ENCODE measurements at places on chromosomes 1 and 21.

DNA sequence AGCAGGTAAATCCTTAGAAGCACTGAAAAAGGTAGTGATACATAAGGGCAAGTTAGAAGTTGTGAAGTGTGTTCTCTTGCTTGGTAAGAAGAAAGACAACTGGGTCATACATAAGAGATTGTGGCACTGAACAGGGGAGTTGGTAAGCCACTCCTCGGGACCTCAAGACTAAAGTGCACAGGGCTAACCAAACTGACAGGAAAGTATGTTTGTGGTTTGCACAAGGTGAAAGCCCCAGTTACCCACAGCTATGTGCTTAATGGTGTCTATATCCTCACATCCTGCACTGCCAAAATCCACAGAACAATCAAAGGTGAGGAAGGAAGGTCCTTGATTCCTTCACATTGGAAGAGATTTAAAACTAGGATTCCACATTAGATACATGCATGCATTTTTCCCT lies 276.5 kb downstream of the DNM3 start:
- no peak for DNase-seq

DNA sequence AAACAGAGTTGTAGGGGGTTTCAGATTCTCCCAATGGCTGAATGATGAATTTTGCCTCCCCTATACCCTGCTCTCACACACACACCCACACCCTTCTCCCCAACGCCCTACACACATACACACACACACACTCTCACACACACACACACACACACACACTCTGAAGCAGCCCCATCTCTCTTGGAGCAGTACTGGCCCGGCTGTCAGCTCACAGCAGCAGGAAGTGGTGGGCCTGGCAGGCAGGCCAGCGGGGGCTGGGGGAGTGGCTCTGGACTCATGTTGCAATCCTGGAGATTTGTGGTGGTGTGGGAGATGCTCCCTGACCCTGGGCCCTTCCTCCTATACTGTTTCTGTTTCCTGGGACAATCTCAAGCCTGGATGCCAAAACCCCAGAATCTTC lies 2.2 kb downstream of the IKBKE start:
- DNase-seq, result no peak

- no peak for DNase-seq
Measured at GRCh38 chr1:201264072-201264471, 19.2 kb upstream of the PKP1 start.

GRCh38 chr1:212628813-212629415 lies 20.4 kb downstream of the ATF3 start:
- DNase-seq, result no peak

DNA sequence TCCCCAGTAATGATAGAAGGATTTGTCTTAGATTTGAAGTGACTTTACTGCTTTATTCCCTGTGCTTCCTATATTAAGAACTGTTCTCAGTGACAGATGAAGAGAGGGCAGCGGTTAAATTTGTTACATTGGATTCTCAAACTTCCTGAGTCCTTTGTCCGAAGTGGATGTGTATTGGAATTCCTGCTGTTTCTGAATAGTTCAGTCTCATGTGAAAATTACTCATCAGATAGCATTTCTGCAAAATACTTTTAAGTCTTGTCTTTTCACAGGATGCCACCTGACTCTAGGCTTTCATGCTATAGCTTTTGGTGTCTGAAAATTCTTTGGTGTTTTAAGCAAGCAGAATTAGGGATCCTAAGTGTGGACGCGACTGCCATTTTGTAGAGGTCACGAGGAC lies 83.6 kb downstream of the PRDM2 start:
- no peak for DNase-seq

DNA sequence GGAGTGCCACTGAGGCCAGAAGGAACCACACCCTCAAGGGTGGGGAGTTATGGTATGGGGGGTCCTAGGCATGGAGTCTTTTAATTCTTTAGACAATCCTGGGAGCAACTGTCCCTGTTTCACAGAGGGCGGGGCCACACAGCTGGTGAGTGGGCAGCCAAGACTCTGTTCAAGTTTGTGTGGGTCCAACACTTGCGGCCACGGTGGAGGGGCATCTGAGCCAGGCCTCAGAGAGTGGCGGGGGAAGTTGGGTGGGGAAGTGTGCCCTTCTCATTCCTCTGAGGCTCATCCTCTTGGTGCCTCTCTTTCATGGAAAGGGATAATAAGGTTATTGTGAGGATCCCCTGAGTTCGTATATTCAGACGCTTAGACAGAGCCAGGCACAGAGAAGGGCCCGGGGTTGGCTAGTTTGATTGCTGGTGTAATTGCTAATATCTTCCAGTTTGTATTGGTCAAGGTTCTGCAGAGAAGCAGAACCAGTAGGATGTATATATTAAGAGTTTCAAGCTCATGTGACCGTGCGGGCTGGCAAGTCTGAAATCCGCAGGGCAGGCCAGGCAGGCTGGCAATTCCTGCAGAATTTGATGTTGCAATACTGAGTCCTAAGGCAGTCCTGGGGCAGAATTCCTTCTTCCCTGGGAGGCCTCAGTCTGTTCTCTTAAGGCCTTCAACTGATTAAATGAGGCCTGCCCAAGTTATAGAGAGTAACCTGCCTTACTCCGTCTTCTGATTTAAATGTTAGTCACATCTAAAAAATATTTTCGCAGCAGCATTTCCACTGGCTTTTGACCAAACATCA lies 15.9 kb downstream of the PCSK9 start:
- no peak for DNase-seq

DNA sequence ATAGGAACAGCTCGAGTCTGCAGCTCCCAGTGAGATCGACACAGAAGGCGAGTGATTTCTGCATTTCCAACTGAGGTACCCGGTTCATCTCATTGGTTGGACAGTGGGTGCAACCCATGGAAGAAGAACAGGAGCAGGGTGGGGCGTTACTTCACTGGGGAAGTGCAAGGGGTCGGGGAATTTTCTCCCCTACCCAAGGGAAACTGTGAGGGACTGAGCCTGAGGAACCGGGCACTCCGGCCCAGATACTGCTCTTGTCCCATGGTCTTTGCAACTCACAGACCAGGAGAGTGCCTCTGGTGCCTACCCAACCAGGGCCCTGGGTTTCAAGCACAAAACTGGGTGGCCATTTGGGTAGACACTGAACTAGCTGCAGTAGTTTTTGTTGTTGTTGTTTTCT lies 307.1 kb downstream of the AMY1C start:
- DNase-seq, result no peak

DNA sequence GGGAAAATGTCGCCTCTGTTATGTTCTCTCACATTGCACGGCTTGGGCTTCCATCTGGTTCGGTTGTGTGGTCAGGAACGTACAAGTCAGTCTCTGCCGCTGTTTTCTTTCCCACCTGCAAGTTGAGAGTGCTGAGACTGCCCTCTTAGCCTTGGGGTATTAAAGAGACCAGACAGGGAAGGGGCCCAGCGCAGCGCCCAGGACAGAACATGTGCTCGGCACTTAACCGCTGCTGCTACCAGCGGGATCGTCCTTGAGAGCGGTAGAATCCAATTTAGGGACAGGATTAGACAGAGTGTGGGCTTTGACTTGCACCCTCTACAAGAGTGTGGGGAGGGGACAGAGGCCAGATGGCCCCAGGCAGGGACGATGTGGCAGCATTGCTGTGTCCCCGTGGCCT lies 17.7 kb upstream of the AGPAT3 start:
- no peak for DNase-seq

DNA sequence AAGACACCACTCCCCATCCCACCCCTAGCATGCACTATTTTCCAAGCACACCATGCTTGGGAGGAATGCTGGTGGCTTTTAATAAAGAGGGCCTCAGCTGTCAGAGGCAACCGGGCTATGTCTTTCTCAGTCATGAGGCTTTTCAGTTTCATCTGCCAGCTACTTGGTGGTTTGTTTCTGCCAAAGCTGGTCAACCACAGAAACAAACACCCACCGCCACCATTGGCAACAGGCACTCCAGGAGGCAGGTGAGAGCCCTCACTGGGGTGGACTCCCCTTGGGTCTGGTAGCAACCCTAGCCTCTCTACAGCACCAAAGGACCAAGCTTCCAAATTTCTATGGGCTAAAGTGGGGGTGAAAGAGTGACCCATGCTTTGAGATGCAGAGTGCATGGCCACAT lies 54.3 kb upstream of the CD1D start:
- no peak for DNase-seq

DNA sequence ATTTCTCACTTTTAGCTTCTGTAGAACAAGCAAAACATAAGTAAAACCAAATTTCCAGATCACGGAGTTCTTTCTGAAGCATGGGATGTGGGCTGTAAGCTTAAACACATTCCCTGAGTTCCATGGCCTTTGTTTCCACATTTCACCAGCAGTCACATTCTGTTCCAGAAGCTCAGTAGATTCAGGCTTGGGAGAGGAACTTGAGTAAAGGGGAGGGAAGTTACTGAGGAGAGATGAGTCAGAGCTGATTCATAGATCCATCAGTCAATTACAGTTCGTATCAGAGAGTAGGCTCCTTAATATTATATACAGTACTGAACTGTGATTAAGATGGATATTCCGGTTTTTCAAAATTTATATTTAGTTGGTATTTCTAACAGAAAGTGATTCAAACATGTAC lies 614.3 kb downstream of the NCAM2 start:
- no peak for DNase-seq

DNA sequence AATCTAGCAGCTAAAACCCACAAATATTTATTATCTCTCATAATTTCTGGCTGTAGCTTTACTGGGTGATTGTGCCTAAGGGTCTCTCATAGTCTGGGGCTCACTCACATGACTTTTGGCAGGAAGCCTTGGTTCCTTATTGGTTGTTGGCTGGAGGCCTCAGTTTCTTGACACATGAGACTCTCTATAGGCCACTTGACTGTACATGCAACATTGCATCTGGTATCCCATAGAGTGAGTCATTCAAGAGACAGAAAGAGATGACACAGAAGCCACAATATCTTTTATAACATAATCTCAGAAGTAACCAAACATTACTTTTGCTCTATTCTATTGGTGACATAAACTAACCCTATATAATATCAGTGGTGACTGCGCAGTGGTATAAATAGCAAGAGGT lies 128.5 kb upstream of the HNRNPU start:
- no peak for DNase-seq

DNA sequence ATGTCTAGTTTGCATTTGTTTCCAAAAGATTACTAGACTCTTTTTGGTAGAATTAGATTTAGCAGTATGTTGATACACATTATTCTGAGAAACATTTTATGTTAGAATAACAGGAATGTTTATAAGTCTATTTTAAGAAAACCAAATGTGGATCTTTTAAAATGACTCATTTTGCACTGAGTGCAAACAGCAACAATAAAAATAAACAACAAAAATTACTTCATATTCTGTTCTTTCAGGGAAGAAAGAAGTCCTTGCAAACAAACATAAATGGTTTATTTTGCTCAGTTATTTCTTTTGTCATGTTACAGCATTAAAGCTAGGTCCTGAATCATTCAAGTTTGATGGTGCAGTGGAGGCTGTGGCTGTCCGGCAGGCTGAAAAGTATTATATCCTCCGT lies 106.8 kb upstream of the TENT5C start:
- no peak for DNase-seq

All from activated CD4-positive, alpha-beta T cell treated with anti-CD3 and anti-CD28 coated beads, Interleukin-2, amount 50 U/mL, for 1 hour (primary cell).